ENCODE measurements at places on chromosomes 12 and 14. TPM values are rescaled to one million over a fixed set of nuclear protein-coding genes. Genes with fewer than 3 reads are reported as not detected.
A peak's percentile ranks its signal among the peaks of the same experiment; 100 is the strongest.

DNA sequence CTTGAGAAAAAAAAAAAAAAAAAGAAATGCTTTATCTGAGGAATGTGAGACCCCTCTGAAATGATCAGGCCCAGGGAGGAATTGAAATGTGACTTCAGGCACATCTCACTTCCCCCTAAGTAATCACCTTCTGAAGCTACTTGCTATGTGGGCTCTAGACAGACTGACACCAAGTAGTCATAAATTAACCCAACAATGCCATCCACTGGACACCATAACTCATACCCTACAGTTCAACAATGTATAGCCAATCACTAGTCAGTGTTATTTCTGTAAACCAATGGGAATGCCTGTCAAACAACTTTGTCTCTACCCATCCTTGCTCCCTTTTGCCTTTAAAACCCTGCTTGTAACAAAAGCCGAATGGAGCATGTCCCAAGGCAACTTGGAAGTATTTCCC lies 182.7 kb upstream of the TMPO start:
- peaks cover 4% of the 10 kb centered on the region for H3K27me3 ChIP-seq
- no peak for DNase-seq
- H3K36me3 ChIP-seq, result no peaks in the 10 kb centered on the region

GRCh38 chr12:109501299-109501698 lies 23.9 kb downstream of the UBE3B start:
- no peak overlapping the region for H3K27ac ChIP-seq
- no peaks in the 10 kb centered on the region for H3K27me3 ChIP-seq
- no peak overlapping the region for H3K4me3 ChIP-seq
- DNase-seq, result no peak
- H3K4me1 ChIP-seq, result no peaks in the 10 kb centered on the region
- peaks cover 96% of the 10 kb centered on the region for H3K36me3 ChIP-seq

DNA sequence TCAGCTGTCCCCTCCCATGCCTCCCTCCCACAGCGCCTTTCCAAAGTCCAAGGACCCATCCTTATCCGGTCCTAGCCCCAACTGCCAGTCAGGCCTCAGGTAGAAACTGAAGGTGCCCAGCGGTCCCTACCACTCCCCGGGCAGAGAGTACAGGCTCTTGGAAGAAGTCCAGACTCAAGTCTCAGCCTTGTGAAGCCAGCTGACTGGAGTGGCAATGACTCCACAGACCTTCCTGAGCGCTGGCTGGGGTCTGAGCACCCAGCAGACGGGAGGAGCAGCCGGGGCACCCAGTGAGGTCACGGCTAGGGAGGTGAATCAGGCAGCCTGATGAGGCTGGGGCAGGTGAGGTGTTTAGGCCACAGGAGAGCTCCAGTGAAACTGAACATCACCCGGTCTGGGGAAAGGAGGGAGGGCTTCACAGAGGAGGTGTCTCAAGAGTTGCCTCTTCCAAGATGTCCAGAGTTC lies 60.0 kb downstream of the ITPK1 start:
- peaks cover 19% of the 10 kb centered on the region for H3K4me1 ChIP-seq
- H3K27ac ChIP-seq, result no peak overlapping the region
- H3K36me3 ChIP-seq, result no peaks in the 10 kb centered on the region
- no peak overlapping the region for H3K4me3 ChIP-seq
- H3K27me3 ChIP-seq, result no peaks in the 10 kb centered on the region

GRCh38 chr12:112590281-112590680 lies 171.5 kb downstream of the PTPN11 start:
- no peaks in the 10 kb centered on the region for H3K36me3 ChIP-seq
- no peaks in the 10 kb centered on the region for H3K27me3 ChIP-seq
- no peak overlapping the region for H3K4me3 ChIP-seq
- H3K27ac ChIP-seq, result no peak overlapping the region

- DNase-seq, result no peak
- no peak overlapping the region for H3K27ac ChIP-seq
- H3K4me3 ChIP-seq, result no peak overlapping the region
- no peaks in the 10 kb centered on the region for H3K36me3 ChIP-seq
Measured at GRCh38 chr12:131226345-131227265, 272.9 kb downstream of the ADGRD1 start.

DNA sequence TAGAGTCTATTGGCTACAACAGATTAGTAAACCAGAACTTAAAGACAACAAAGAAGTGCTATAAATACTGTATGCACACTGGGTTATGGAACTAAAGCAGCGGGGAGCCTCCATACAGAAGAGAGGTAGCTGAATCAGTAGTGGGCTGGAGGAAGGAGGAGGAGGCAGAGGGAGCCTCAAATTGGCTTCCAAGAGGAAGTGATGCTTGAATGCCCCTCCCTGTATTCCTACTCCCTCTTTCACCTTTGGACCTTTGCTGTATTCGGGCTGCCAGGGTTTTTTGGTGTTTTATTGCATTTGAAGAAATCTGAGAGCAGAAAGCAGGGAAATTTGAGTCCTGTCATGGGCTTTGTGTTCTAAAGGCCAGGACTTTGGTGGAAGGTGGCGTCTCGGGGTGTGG lies 104.0 kb upstream of the PTPRB start:
- H3K4me3 ChIP-seq, result no peak overlapping the region
- no peaks in the 10 kb centered on the region for H3K4me1 ChIP-seq
- H3K27ac ChIP-seq, result no peak overlapping the region

- H3K4me1 ChIP-seq, result peaks cover 32% of the 10 kb centered on the region
- no peak overlapping the region for H3K4me3 ChIP-seq
- DNase-seq, result peak; percentile 55
- no peaks in the 10 kb centered on the region for H3K36me3 ChIP-seq
- H3K27ac ChIP-seq, result peak overlapping the region; percentile 8
Measured at GRCh38 chr12:79424109-79424721, 266.5 kb downstream of the PAWR start.

GRCh38 chr14:58881433-58881832 lies 243.7 kb downstream of the DACT1 start:
- no peaks in the 10 kb centered on the region for H3K4me1 ChIP-seq
- no peak for DNase-seq
- H3K36me3 ChIP-seq, result no peaks in the 10 kb centered on the region
- no peak overlapping the region for H3K4me3 ChIP-seq
- H3K27ac ChIP-seq, result no peak overlapping the region

GRCh38 chr14:75513911-75514672 lies 8.2 kb upstream of the BATF start:
- H3K27me3 ChIP-seq, result peaks cover 7% of the 10 kb centered on the region
- H3K4me3 ChIP-seq, result no peak overlapping the region
- H3K27ac ChIP-seq, result no peak overlapping the region
- no peak for DNase-seq
- H3K36me3 ChIP-seq, result no peaks in the 10 kb centered on the region

GRCh38 chr14:24042746-24043145 lies 9.1 kb upstream of the CARMIL3 start:
- H3K4me1 ChIP-seq, result peaks cover under 1% of the 10 kb centered on the region
- H3K36me3 ChIP-seq, result no peaks in the 10 kb centered on the region
- no peak overlapping the region for H3K4me3 ChIP-seq
- no peak for DNase-seq

DNA sequence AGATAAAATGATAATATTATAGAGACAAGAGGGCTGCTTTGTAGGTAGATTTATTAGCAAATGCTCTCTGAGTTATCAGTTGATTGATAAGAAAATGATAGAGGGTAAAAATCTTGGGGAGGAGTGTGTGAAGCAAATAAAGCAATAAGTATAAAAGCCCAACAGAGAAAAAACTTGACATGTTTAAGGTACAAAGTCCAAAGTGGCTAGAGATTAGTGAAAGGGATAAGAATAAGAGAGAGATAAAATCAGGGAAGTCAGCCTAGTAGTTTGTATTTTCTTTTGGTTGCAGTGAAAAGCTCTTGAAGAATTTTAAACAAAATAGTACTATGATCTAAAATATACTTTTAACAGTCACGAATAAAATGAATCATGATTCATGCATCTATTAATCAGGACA lies 246.2 kb upstream of the LRIG3 start:
- DNase-seq, result peak; percentile 20
- H3K27me3 ChIP-seq, result no peaks in the 10 kb centered on the region
- H3K27ac ChIP-seq, result no peak overlapping the region
- peaks cover 18% of the 10 kb centered on the region for H3K4me1 ChIP-seq

DNA sequence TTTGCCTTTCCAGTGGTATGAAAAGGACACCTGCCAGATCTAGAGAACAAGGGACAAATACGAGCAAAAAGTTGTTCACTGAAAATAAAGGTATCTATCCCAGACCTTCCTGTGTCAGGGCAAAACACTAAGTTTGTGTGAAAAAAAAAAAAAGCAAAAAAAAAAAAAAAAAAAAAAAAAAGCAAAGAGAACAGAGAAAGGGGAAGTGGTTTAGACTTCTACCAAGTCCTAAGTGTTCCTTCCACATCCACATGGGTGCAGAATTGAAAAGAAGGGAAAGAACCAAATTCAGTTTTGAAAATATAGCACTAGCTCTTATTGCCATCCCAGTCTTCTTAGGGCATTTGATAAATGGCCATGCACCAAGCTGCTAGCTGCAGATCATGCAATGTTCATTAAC lies 41.7 kb downstream of the ZCRB1 start:
- H3K36me3 ChIP-seq, result no peaks in the 10 kb centered on the region

DNA sequence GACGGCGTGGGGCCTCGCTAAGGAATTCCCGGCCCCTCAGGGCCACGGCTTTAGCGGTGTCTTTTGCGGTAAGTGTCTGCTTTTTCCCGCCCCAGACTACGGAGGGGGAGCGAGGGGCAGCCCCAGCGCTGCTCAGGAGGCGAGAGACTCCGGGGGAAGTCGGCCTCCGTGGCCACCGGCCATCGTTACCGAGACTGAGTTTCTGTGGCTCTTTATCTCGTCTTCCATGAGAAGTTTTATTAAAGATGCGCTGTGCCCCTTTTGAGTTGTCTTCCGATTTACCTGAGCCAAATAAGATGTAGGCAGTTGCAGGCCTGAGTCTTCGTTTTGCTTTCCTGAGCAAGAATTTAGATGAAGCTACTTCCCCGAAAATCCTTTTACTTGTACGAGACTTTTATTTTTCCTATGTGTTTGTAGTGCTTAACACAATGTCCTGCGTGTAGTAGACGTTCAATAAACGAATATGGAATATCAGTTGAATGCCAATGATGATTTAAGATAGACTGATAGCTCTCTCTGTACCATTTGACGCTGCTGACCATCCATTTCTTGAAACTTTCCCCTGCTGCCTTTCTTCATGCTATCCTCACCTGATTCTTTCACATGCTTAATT lies 462 bp downstream of the SRP54 start:
- peak overlapping the region; percentile 82 for H3K4me3 ChIP-seq
- H3K4me1 ChIP-seq, result peaks cover 62% of the 10 kb centered on the region
- peak overlapping the region; percentile 98 for H3K27ac ChIP-seq
- no peaks in the 10 kb centered on the region for H3K27me3 ChIP-seq

DNA sequence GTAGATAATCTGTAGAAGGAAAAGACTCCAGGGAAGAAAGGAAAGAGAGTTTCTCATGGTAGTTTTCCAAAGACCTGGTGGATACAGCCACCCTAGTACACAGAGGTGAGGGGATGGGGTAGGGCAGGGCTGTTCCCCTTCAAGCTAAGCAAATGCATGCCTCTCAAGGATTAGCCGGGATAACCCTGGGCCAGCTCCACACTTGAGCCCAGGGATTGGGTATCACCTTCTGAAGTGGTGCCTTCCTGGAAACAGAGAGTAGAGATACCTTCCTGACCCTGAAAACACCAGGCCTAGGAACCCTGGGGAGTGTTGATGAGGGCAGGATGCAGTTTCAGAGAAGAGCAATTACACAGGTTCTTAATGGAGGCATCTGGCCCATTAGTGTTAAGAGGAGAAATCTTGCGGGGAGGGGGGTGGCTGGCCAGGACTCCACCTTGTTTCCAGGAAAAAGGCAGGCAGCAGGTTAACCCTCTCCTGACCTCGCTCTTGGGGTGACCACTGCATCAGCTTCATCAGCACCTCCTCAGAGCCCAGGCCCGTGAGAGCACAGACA lies 106.9 kb upstream of the TMEM233 start:
- DNase-seq, result no peak
- H3K36me3 ChIP-seq, result no peaks in the 10 kb centered on the region
- H3K27ac ChIP-seq, result no peak overlapping the region

DNA sequence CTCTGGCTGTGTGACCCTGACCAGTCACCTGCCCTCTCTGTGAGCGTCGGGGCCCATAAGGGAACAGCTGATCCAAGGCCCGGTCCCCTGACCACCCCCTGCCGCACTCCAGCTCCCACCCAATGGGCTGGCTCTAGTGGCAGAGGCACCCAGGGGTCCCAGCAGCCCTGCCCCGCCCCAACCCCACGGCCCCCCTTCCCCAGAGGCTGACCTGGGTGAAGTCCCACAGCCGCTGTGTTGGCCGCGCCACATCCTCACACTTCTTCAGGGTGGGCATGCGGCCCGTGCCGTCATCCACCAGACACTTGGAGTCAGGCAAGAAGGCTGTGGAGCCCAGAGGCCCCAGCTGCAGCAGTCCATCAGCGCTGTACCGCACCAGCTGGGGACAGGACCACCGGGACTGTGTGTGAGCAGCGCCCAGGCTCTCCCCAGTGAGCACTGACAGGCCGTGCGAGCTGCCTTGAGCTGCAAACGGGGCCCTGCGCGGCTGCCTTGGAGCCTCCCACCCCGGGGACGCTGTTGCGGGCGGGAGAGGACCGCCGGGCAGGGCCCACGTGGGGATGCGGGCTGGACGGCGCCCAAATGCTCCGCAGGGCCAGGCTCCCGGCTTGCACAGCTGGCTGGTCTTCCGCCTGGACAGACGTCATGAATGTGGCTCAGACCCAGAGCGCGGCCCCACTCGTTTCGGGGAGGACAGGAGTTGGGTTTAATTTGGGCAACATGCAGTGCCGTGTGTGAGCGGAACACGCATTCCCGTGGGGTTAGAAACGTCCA lies 53.5 kb downstream of the NOC4L start:
- H3K27me3 ChIP-seq, result peaks cover under 1% of the 10 kb centered on the region
- no peak for DNase-seq
- peaks cover 5% of the 10 kb centered on the region for H3K36me3 ChIP-seq
- H3K4me1 ChIP-seq, result no peaks in the 10 kb centered on the region

DNA sequence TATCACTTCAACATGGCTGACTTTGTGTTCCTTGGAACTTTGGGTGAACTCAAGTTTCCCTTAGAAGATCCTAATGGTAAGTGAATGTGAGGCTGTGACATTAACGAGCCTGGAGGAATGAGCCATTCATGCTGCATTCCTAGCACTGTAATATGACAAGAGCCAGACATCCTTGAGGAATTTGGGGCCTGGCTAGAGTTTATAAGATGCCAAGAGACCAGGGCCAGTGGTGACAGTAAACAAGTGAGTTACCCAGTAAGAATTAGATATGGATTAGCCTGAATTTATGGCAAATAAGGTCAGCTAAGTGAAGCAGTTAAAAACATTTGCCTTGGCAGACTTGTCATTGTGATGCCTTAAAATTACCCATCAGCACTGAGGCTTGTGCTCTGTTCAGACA lies 232.4 kb downstream of the AKAP6 start:
- H3K27me3 ChIP-seq, result no peaks in the 10 kb centered on the region
- no peak overlapping the region for H3K4me3 ChIP-seq
- H3K4me1 ChIP-seq, result no peaks in the 10 kb centered on the region

- no peaks in the 10 kb centered on the region for H3K4me1 ChIP-seq
- H3K27ac ChIP-seq, result no peak overlapping the region
- peak; percentile 47 for DNase-seq
- no peaks in the 10 kb centered on the region for H3K36me3 ChIP-seq
Measured at GRCh38 chr14:53608369-53608768, 348.3 kb downstream of the BMP4 start.

GRCh38 chr12:19131025-19131444 lies 1.5 kb downstream of the PLEKHA5 start:
- peak overlapping the region; percentile 99 for H3K4me3 ChIP-seq
- no peaks in the 10 kb centered on the region for H3K36me3 ChIP-seq
- H3K27ac ChIP-seq, result peak overlapping the region; percentile 96
- H3K27me3 ChIP-seq, result no peaks in the 10 kb centered on the region
- peaks cover 49% of the 10 kb centered on the region for H3K4me1 ChIP-seq
- DNase-seq, result peak; percentile 74

The GLT1D1 gene
- 1.3 TPM for total RNA-seq

The IL23A gene
- not detected for total RNA-seq

The SCYL2 gene
- total RNA-seq, result 97.3 TPM

The PPFIBP1 gene
- 141 TPM for total RNA-seq

The EFCAB11 gene
- 9.6 TPM for total RNA-seq

The CHD8 gene
- 93.9 TPM for total RNA-seq

The SLC25A21 gene
- total RNA-seq, result 2.0 TPM

The OR4K2 gene
- not detected for total RNA-seq

The WNT5B gene
- 22.3 TPM for total RNA-seq
